ENCODE measurements at places on chromosomes 7 and 10.

- DNase-seq, result no peak
Measured at GRCh38 chr10:76160446-76161300, 729.2 kb downstream of the LRMDA start.

- DNase-seq, result no peak
Measured at GRCh38 chr10:110684800-110685446, 40.8 kb downstream of the RBM20 start.

DNA sequence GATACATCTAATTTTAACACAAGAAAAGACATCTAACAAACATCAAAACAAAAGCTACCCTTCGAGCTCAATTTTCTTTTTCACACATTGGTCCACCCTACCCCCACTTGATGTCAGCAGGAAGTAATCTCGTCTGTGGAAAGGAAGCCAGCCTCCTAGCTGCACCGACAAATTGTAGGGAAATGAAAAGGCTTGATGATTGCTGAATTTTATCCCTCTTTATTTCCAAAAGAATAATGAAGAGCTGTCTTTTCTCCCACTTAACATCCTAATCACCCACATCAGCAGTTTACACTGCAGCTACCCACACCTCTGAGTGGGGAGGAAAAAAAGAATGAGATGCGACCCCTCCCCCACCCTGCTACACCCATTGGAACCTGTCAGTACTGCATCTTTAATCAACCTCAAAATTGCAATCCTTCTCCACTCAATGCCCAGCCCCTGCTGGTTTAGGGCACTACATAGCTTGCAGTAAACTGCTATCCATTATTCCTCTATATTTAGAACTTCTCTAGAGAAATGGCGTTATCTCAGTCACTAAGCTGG lies 10.6 kb upstream of the CPVL start:
- no peak for DNase-seq

DNA sequence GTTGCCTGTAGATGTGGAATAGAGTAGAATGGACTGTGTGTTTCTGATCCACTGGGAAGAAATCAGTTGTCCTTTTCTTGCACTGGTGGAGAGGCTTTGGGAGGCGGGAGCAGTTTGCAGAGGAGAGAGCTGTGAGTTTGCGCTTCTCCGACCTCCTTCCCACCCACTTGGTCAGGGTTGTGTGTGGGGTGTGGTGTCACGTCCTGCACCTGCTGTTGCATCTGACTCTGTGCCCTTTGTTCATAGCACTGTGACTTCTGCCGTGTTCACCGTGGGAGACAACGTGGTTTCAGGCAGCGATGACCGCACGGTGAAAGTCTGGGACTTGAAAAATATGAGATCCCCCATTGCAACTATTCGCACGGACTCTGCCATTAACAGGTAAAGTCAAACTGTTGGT lies 67.8 kb downstream of the WDR37 start:
- no peak for DNase-seq

GRCh38 chr10:128035557-128035973 lies 90.7 kb downstream of the MKI67 start:
- DNase-seq, result peak; percentile 86

- no peak for DNase-seq
Measured at GRCh38 chr7:16776053-16776452, 22.5 kb downstream of the TSPAN13 start.

DNA sequence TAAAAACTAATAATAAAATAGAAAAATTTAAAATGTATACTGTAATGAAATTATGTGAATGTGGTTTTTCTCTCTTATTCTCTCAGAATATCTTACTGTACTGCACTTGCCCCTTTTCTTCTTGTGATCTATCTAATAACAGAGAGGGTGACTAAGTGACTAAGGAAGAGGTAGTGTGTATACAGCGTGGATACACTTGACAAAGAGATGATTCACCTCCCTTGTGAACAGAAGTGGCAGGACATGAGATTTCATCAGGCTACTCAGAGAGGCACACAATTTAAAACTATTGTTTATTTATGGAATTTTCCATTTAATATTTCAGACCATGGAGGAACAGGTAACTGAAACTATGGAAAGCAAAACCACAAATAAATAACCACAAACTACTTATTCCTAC lies 806.6 kb upstream of the GHITM start:
- no peak for DNase-seq

- DNase-seq, result no peak
Measured at GRCh38 chr7:111168182-111168581, 77.3 kb downstream of the LRRN3 start.

DNA sequence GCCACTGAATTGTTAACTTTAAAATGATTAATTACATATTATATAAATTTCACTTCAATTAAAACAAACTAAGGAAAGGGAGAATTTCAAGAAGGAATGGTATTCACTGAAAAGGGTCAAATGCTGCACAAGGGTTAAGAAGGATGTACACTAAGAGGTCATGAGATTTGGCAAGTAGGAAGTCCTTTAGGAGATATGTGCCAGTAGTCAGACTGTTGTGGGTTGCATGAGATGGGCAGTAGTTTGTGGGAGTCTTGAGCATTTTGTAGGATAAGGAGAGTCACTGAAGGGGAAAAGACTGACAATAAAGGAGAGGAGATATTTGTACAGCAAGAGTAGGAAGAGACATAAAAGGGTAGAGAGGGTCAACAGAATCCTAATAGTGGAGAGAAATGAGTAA lies 12.4 kb upstream of the PTPN12 start:
- DNase-seq, result no peak
